ENCODE measurements at places on chromosomes 1 and 21. TPM values are rescaled to one million over a fixed set of nuclear protein-coding genes. Genes with fewer than 3 reads are reported as not detected.

TXNIP gene
- total RNA-seq, result 53.2 TPM

RIMS3 gene
- total RNA-seq, result 0.38 TPM

CRP gene
- total RNA-seq, result not detected

DNA sequence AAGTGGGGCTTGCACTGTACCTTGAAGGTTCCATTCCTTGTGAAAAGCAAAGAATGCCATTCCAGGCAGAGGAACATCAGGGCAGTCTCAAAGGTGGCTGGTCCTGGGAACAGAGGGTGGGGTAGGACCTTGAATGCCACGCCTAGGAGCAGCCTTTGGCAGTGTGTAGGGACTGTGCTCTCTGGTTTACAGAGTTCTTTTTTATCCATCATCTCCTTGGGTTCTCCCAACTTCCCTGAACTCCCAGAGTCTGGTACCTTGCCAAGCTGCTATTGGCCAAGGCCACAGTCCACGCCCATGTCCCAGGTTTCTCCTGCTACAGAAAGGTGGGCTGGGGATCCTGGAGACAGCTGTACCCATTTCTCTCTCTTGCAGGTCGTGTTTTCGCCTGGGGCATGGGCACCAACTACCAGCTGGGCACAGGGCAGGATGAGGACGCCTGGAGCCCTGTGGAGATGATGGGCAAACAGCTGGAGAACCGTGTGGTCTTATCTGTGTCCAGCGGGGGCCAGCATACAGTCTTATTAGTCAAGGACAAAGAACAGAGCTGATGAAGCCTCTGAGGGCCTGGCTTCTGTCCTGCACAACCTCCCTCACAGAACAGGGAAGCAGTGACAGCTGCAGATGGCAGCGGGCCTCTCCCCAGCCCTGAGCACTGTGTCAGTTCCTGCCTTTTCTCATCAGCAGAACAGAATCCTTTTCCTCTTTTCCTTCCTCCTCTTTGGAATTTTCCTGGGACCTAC, 15.3 kb upstream of the TRNAU1AP start:
- no peak for DNase-seq

- DNase-seq, result no peak
Observed at GRCh38 chr1:212769459-212770167, 22.0 kb downstream of the NSL1 start.

All from dermis microvascular lymphatic vessel endothelial cell (primary cell).